ENCODE measurements at places on chromosomes 4 and X.
A peak's percentile ranks its signal among the peaks of the same experiment; 100 is the strongest.

DNA sequence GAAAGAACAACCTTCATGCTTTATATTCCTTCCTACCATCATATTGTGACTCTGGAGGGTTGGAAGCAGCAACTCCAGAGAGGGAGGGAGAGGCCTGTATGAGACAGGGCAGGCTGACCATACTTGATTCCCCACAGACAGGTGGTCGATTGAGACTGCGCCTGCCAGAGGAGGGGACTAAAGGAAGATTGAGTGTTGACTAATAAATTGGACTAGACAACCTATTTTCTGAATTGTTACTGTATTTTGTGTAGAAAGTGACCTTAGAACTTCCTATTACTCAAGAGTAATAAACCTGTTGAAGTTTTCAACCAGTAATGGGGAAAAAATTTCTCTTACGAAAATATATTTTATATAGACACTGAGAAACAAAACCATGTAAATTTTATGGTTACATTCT is 301.5 kb downstream of the INPP4B start:
- DNase-seq: no peak

GRCh38 chr4:139658586-139659382 is 6.8 kb upstream of the MGST2 start:
- DNase-seq: no peak

DNA sequence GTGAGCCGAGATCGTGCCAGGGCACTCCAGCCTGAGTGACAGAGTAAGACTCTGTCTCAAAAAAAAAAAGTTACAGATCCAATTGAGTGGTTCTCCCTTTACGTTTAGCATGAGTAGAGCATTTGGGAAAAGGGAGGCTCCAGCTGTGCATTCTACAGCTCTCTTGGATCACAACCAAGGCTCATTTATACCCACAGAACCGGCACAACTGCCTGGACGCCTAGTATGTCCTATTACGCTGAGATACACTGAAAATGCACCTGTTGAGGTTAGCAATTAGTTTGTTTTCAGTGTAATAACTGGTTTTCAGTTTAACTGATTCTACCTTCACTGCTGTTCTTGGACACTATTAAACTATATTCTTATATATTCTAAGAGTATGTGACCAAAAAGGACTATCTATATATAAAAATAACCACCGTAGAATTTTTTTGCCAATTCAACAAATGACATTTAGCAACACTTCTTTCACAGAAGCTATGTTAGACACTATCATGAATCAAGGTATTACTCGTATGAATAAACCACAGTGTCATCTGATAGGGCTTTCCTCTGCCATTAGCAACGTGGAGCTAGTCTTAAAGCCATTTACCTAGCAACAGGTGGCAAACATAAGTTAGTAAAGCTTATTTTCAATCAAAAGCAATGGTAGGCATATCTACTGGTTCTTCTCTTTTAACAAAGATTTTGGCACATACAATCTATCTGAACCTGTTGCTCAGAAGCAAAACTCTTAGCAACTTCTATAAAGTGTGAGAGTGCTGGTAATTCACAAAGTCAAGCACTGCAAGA is 3.6 kb downstream of the OTUD4 start:
- no peak for DNase-seq

DNA sequence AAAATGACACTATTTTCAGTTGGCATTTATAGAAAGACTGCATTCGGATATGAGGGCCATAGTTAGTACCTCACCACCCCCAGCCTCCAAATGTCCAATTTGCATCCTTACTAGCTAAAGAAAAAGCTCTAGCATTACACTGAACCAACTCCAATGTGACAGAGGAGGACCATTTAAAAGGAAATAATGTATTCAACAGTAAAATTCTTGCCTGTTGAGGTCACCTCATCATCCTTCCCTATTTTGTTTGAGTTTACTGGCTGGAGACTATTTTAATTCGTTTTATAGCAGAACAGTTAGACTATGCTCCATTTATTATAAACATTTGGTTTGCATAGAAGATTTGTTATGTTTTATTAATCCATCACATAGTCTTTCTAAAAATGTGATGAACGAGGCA is 88.2 kb upstream of the PPARGC1A start:
- no peak for DNase-seq

DNA sequence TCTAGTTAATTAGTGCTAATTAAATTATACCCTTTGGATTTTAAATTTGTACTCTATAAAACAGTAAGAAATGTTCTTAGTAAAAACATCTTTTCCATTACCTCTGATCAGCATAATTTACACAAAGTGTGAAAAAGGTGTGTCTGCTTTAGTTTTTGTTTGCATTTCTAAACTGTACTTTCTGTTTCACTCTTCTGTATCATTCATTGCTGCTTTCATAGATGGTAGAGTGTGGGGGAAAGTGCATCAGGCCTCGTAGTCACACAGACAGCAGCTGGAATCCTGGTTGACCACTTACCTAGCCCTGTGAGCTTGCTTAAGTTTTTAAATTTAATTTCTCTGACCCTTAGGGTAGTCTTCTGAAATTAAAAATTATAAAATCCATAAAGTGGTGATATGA is 275.4 kb upstream of the PITX2 start:
- no peak for DNase-seq

DNA sequence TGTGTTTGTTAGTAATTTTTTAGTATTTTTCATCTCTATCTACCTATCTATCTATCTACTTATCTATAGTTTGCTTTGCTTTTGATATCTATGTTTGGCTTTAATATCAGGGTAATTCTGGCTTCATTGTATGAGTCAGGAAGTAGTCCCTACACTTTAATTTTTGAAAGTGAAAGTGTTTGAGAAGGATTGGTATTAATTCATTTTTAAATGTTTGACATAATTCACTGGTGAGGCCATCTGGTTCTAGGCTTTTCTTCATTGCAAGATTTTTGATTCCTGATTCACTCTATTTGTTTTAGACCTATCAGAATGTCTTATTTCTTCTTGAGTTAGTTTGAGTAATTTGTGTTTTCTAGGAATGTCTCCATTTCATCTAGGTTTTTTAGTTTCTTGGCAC is 20.2 kb upstream of the TCP11X2 start:
- no peak for DNase-seq

- no peak for DNase-seq
Measured at GRCh38 chrX:47608130-47608810, 11.4 kb downstream of the SYN1 start.

DNA sequence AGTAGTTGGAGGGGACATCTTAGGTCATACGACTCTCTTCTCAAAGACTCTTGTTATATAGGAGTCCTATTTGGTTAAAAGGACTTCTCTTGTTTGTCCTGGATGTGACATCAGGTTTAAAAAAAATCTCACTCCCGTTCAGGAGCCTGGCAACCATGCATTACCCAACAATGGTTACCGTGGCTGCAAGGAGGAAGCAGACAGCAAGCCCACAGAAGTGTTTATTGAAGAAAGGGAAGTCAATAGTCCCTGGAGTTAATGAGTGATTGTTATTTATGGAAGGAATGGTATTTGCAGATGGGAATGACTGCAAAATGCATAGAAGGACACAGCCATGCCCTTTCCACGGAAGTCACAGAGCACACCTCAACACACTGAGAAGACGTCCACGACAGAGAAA is 75.9 kb upstream of the ENPP6 start:
- DNase-seq: no peak

DNA sequence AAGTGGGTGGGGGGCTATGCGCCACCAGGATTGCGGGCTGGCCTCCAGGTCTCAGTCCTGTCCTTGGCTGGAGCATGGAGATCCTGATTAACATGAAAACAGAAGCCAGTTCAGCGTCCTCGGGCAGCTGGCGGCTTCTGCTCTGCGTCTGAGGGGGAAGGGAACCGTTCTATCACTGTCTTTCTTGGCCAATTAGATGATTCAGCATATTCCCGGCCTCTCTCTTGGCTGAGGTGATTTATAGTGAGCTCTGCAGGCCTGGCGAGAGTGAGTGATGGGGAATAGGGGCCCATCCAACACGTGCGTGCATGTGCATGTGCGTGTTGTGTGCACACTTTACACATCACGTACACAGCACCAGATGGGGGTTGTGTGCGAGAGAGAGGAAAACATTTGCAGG is 145.8 kb upstream of the ATP6AP2 start:
- peak; percentile 62 for DNase-seq

- no peak for DNase-seq
Measured at GRCh38 chrX:47182106-47182700, 11.4 kb upstream of the UBA1 start.

DNA sequence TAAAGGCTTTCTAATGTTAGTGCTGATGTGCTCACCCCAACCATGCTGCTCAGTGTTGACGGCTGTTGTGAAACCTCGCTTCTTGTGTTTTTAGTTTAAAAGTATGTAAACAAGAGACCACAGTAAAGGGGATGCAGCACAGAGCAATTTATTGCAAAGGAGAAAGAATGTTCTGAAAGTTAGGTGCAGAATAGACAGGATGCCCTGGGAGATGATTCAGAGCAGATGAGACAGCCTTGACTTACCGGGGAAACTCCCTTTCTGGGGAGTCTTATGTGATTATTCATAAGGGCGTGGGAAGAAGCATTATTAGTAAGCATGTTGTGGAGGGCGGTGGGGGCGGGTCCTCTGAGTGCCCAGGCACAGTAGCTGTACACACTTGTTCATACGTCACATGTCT is 47.7 kb downstream of the EVC start:
- peak; percentile 99 for DNase-seq

DNA sequence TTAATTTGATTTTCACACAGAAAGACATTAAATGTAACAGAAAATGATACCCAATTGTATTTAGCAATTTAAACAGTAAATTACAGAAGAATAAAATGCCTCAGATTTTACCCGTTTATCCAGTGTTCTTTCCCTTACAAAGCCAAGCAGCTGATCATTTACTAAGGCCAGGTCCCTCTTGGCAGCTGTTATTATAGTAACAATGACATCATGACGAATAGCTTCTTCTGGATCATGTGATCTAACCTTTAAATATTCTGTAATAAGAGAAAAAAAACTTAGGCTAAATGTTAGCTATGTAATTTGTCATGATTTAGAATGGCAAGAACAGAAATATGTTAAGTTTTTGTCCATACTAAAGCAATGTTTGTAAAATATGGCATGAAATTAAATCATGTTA is 69.4 kb downstream of the PDS5A start:
- no peak for DNase-seq

- DNase-seq: peak; percentile 83
Measured at GRCh38 chrX:136204571-136204970, 46.6 kb downstream of the MAP7D3 start.

DNA sequence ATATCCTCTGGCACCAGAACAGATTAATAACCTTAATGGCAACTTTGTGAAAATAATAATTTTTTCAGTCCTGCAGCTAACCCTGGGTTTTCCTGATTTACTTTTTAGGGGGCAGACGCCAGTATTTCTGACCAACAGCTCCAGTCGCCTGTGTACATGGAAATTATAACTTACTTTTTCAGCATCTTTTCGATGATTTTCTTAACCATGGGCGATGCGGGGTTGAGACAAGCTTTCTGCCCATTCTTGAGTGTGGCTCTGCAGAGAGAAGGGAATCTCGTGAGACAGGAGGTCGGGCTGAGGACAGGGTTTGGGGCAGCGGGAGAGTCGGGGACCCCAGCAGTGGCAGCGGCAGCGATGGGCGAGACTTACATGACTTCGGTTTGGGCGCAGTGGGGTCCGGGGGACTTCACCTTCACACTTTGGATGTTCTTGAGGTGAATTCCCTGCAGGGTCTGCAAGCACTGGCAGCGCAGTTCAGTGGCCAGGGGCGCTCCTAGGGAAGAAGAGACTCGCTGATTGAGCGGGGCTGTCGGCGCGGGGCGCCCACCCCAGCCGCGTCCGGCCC is 484 bp downstream of the CXCL2 start:
- DNase-seq: no peak

DNA sequence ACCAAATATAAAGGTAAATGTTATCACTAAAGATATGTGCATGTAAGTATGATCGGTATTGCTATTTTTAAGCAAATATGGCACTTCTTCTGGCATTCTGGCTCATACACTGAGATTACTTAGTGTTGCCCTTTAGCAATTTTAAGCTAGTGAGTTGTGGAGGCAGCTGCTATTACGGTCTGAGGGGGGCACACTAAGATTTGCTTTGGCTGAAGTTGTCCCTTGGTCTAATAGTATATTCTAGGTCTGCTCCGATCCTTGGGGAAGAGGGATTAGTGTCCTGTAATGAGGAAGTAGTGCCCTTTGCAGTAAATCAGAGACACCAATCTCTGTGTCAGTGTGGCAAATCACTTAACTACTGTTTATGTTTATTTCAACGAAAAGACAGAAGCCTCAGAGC is 196.5 kb upstream of the FTHL17 start:
- DNase-seq: no peak

DNA sequence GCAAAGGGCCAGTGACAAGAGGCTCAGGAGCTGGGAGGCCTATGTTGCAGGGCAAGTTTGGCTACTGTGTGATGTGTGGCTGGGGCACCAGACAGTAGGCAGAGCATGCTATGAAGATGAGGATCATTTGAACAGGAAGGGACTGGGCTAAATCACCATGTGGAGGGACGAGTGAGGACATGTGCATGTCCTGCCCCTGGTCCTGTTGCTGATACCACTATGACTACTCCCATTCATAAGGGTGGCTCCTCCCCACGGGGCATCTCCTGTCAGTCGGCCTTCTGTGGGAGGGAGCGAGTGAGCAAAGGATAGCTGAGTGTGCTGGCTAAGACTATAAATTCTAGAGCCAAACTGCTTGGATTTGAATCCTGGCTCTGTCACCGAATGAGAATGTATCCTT is 139.2 kb downstream of the TMEM164 start:
- DNase-seq: no peak

DNA sequence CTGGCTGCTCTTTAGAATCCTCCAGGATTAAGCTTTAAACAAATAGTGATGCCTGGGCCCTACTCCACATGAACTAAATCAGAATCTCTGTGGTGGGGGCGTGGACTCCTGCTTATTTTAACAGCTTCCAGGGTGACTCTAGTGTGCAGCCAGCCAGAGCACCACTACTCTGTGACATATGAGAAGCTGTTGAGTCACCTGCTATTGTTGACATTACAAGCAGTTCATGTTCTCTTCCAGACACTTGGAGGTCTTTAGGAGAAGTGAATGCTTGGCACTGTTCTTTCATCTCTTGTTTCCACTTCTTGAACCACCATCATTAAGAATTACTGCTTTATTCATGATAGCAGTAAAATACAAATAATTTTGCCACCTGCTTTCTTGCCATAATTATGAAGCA is 426 bp upstream of the C4orf51 start:
- DNase-seq: peak; percentile 75

GRCh38 chr4:3440011-3440410 is 1.8 kb upstream of the HGFAC start:
- DNase-seq: no peak

GRCh38 chr4:25862411-25863346 is at the start of gene SEL1L3:
Gene SEL1L3, minus strand, starts transcription at chr4:25862988. Its CDS starts 152 bp downstream, at chr4:25862836.
- no peak for DNase-seq

- no peak for DNase-seq
Measured at GRCh38 chrX:153065389-153065788, 6.9 kb upstream of the PNMA6A start.

DNA sequence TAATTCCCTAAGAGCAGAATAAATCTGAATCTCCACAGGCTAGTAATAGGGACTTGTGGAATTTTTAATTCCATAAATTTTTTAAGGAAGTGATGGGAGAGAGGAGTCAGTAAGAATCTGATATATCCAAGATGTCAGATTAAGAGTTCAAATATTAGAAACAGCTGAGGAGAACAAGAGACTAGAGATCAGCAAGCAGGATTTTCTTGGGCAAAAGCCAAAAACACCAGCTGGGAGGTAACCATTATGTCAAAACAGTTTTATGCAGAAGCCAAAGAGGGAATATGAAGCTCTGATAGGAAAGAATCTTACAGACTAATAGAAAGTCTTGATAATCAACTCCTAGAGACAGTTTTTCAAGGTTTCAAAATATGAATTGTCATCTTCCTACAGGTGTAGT is 72.2 kb upstream of the RBPJ start:
- peak; percentile 80 for DNase-seq

GRCh38 chr4:176156656-176157055 is 38.7 kb downstream of the SPATA4 start:
- DNase-seq: peak; percentile 96
